Activated T-cell treated with anti-CD3 and anti-CD28 coated beads for 24 hours (primary cell): ENCODE measurements at places on chromosomes 12 and 14.
A peak's percentile ranks its signal among the peaks of the same experiment; 100 is the strongest.

GRCh38 chr12:70365398-70365647, 767 bp upstream of the KCNMB4 start:
- no peak for DNase-seq

GRCh38 chr12:85741046-85741445, 95.2 kb downstream of the RASSF9 start:
- no peak for DNase-seq

DNA sequence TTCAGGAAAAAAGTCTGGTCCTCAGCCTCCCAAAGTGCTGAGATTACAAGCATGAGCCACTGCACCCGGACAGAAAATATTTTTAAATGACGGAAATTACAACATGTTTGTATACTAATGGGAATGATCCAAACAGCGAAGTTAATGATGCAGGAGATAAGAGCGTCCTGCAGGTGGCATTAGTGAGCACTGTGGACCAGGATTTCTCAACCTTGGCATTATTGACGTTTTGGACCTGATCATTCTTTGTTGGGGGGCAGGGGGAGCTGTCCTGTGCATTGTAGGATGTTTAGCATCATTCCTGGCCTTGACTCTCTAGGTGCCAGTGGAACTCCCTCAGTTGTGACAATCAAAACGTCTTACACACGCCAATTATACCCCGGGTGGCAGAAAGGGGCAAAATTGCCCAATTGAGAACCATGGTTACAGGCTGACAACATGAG, 34.1 kb downstream of the SCFD1 start:
- DNase-seq = peak; percentile 11

GRCh38 chr12:9888665-9889273, 7.5 kb downstream of the KLRF2 start:
- DNase-seq = no peak

DNA sequence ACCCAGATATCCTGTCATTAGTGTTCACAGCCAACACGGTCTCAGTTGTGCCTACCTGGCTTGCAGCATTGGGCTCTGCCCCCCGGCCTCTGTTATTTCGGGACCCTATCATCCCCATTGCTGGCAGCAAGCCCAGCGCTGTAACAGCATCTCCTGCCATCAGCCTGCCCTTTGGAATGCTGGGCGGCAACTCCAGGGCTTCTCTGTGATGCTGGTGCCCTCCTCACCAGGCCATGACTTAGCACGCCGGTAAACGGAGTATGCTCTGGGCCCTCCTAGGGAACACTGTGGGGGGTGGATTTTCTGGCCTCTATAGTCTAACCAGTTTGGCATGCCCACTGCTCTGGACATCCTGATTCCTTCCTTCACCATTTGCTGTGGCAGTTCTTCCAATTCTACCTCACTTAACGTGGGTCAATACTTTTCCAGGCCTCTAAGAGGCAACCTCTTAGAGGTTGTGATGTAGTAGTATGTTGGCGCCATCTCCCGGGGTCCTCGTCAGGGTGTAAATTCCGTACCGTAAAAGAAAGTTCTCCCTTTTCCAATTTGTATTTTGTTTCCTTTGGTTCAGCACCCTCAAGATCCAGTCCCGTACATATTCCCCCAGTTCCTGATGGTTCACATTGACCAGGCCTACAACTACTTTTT, 80.0 kb downstream of the SINHCAF start:
- no peak for DNase-seq

- no peak for DNase-seq
Observed at GRCh38 chr12:80314741-80315140, 129.3 kb upstream of the PTPRQ start.
